ENCODE measurements at places on chromosomes 5 and 9.

GRCh38 chr5:176843673-176844072 lies 33.3 kb downstream of the UNC5A start:
- DNase-seq: no peak

DNA sequence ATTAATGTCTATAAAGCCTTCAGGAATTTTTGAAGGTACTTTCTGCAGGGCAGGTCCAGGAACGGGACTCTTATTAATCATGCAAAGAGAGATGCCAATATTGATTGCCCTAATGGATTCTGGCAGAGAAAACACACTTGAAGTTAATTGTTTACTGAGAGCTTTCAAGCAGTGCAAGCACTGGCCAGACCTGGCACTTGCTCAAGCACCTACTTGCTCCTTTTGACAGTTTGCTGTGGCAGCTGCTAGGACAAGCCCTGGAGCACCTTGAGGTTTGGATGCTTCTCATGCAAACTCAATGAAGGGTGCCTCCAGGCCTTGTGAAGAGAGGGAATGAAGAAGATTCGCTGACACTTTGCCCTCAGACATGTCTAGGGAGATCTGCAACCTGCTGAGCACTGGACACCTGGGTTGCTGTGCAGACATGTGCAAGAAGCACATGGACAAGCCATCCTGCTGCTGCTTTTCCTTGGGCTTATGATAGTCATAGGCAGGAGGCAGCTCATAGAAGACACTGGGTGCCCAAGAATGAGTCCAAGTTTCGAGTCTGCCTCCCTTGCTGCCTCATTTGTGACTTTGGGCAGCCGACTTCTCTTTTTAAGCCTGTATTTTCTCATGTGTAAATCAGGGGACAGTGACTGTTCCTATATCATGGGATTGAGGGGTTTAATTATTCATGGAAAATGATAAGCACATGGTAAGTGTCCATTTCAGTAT lies 88.8 kb upstream of the EQTN start:
- no peak for DNase-seq

DNA sequence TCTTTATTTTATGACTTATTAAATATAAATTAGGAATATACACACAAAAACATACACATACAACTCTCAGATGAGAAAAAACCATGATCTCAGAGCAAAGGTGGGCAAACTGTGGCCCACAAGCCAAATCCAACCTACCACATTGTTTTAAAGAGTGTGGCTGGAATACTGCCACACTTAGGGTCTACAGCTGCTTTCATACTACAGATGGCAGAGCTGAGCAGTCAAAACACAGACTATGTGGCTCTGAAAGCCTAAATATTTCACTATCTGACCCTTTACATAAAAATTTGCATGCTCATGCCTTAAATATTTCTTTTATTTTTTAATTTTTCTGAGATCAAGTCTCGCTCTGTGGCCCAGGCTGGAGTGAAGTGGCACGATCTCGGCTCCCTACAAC lies 28.3 kb downstream of the LEAP2 start:
- DNase-seq: no peak

GRCh38 chr5:1923766-1924165 lies 41.0 kb upstream of the IRX4 start:
- DNase-seq: no peak

GRCh38 chr9:35051069-35051967 lies 21.1 kb downstream of the VCP start:
- DNase-seq: peak; percentile 55

GRCh38 chr9:6758498-6759184 lies 868 bp downstream of the KDM4C start:
- DNase-seq: peak; percentile 68

DNA sequence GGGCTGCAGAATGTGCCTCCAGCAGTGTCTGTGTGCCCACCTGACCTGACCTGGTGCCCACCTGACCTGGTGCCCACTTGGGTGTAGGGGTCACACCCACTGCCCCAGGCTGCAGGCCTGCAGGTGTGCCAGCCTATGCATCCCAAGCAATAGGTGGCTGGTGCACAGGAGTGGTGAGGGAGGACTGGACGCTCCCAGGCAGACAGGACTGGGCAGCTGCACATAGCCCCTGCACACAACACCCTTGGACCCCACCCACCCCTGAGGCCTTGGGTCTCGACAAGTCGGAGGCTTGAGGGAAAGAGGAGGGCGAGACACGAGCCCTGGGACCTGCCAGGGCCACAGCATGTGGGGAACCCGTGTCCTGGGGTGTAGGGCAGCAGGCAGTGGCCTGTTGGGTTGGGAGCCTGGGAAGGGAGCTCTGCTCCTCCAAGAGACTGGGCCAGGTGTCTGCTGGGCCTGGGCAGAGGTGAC lies 10.8 kb upstream of the NRARP start:
- DNase-seq: no peak

DNA sequence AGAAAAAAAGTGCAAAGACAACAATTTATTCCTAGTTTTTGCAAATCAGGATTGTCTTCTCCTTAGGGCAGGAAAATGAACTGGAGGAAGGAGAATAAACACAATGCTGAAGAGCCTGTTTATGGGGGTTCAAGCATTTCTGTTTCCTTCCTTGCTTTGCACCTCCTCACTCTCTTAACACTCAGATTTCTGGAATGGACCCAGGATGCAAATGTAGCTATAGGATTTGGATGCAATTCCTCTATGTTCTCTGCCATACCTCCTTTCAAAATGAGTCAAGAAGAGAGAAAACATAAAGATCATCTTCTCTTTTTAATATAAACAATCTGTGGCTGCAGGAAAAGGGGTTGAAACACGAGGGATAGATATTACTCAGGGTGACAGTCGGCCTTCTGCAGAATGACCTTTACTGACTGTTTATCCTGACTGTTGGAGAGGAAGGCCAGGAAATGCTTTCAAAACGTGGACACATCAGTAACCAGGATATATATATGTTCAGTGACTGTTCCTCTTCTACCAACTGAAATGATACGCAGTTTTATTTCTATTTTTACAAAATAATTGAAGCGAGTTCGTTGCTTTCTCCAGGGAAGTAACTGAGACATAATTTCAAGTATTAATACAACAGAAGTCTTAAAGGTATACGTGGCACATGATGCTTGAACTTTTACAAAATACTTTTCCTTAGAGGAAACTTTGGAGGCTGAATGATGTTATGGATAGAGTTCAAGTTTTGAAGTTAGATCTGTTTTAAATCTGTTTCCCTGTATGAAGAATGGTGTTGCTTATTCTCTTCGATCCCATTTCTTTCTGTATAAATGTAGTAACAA lies 44.4 kb downstream of the ACTBL2 start:
- peak; percentile 64 for DNase-seq
